CD4-positive, alpha-beta T cell treated with Interleukin-6 for 4 hours (primary cell): ENCODE measurements at places on chromosomes 3 and 15.
A peak's percentile ranks its signal among the peaks of the same experiment; 100 is the strongest.

GRCh38 chr15:57330619-57331340 lies 45.5 kb upstream of the CGNL1 start:
- DNase-seq: no peak

DNA sequence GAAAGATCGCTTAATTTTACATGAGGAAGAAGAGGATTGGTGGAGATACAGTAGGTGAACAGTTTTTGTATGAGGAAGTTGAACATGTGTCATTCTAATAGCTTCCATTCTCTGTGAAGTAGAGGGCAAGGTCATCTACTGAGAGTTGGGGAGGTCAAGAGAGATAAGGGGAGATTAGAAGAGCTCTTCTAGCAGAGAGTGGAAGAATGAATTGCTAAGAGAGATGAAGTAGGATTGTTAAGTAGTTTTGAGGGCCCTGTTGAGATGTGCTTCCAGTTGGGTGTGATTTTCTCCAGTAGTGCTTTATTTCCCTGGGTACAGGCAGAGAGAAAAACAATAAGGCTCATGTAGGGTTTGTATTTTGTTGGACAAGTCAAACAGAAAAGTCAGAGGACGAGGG lies 5.2 kb downstream of the OPA1 start:
- DNase-seq: no peak

GRCh38 chr3:157129803-157130466 lies 30.0 kb downstream of the CCNL1 start:
- peak; percentile 59 for DNase-seq

DNA sequence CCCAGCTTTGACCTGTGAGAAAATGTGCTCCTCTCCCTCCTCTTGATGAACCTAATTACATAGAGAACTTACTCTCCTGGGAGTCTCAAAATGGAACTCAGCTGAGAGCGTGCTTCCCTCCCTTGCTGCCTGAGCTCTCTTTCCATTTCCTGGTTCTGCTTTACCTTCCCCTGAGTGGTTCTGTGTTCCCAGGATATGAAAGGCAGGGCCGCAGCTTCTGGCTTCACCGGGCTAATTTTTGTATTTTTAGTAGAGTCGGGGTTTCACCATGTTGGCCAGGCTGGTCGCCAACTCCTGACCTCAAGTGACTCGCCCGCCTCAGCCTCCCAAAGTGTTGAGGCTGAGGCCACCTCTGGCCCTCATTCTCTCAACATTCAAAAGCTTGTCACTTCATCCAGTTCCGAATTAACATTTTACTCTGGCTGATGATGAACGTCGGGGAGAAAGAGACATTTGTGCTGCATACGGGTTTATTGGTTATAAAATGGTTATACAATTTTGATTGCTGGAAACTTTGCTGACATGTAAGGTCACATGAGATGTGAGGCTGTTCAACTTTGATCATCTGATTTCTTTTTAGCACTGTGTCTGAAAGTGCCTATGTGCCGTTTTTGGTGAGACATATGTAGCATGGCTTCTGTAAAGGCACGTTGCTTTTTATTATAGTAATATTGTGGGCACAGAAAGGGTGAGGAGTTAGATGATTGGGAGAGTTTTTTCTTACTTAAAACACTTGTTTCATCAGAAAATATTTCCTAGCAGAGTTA lies 6.6 kb downstream of the PLS1 start:
- no peak for DNase-seq

- no peak for DNase-seq
Observed at GRCh38 chr3:156948402-156949210, 122.5 kb downstream of the LEKR1 start.

DNA sequence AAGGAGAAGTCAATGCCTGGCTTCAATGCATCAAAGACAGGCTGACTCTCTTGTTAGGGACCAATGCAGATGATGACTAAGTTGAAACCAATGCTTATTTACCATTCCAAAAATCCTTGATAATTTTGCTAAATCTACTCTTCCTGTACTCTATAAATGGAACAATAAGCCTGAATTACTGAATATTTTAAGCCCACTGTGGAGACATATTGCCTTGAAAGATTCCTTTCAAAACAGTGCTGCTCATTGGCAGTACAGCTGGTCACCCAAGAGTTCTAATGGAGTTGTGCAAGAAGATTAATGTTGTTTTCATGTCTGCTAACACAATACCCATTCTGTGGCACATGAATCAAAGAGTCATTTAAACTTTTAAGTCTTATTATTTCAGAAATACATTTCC lies 181.0 kb upstream of the CBLB start:
- no peak for DNase-seq

DNA sequence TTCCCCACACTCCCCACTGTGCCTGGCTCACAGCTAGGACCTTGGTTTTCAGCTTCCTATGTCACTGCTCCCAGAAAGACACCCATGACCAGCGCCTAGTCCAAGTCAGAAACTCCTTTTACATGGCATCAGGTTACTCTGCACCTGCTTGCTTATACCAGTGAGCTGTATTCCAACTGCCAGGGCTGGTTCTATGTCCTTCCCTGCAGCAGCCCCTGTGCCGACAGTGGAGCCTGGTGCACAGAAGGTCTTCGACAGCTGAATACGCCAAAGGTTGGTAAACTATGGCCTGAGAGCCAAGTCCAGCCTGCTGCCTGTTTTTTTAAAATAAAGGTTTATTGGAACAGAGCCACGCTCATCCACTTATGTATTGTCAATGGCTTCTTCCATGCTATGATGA lies 102.5 kb downstream of the IQSEC1 start:
- DNase-seq: no peak
